Activated effector memory CD4-positive, alpha-beta T cell treated with Interleukin-2 at 50 U/mL for 16 hours (primary cell): ENCODE measurements at places on chromosomes 12 and 14.

- DNase-seq, result no peak
Measured at GRCh38 chr12:60981473-60981872, 1278.7 kb upstream of the USP15 start.

GRCh38 chr14:61213191-61213621 lies 67.9 kb downstream of the TMEM30B start:
- no peak for DNase-seq

- no peak for DNase-seq
Measured at GRCh38 chr14:76473481-76474263, 97.7 kb downstream of the ESRRB start.

- no peak for DNase-seq
Measured at GRCh38 chr14:62081012-62081612, 318.9 kb downstream of the SNAPC1 start.

GRCh38 chr14:93089521-93090269 lies 26.0 kb downstream of the ITPK1 start:
- no peak for DNase-seq

DNA sequence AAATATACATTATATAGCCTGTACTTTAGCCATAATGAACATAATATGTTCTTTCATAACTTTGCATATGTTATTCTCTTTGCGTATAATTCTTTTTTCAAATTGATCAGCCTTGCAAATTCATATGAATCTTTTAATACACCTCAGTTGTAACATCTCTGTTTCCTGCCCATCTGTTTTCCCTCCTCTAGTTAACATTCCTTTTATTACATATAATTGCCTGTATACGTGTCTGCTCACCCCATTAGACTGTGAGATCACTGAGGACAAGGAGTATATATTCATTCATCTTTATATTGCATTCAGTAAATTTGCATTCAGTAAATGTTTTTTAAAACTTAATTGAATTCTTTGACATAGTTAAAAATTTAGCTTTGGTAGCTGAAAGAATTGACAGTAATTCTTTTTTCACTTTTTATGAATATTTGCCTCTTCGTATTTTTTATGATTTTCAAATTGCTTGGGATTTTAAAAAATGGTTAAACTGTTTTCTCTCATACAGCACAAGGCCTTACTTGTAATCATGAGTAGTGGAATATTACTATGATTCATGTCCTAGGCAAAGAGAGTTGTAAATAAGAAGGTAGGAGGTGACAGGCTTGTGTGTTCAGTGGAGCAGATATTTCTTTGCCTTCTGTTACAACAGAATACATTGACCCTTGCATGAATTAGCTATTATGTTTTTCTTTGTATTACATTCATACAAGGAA lies 32.8 kb upstream of the KLHL42 start:
- no peak for DNase-seq

DNA sequence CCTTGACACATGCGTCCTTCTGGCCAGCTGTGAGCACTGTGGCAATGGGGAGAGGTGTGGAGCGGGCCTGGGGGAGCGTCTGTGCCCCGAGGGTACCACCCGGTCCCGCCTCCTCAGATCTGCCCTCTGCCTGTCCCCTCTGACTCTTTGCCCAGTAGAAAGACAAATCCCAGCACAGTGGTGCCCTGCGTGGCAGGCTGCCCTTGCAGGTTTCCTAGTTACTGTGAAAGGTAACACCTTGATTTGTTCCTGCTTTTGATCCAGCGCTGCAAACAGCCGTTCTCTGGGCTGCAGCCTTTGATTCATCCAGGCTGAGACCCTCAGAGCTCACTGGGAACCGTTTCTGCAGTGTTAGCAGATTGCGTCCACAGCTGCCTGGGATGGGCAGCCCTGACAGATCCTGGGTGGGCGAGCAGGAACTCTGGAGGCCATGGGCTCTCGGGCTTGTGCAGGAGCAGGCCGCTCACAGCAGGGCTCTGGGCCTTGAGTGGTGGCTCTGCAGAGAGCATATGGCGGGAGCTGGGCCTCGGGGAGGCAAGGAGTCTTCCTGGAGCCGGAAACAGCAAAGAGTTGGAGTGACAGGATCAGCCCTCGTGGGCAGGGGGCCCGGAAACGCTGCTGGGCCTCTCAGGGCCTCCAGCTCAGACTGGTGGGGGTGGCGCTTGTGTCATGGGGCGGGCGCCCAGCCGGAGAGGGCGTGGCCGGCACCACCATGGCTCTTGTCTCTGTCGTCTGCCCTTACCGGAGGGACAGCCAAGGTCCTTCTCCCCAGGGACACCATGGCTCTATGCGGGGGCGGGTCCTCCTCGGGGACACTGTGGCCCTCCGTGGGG lies 16.6 kb downstream of the FBRSL1 start:
- DNase-seq, result peak; percentile 42

- peak; percentile 61 for DNase-seq
Measured at GRCh38 chr12:96194971-96195844, 1.0 kb downstream of the ELK3 start.

DNA sequence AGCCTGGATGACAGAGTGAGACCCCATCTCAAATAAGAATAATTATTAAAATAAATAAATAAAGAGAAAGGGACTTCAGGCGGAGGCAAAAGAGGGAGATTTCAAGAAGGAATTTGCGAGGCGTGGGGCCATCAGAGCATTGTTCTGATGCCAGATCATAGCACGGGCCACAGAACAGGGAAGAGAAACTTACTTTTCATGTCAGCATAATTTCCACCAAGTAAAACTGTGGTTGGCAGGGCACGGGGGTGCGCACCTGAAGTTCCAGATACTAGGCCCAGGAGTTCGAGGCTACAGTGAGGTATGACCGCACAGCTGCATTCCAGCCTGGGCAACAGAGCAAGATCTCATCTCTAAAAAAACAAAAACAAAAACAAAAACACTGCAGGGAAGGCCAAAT lies 11.0 kb upstream of the PLBD1 start:
- DNase-seq, result no peak

DNA sequence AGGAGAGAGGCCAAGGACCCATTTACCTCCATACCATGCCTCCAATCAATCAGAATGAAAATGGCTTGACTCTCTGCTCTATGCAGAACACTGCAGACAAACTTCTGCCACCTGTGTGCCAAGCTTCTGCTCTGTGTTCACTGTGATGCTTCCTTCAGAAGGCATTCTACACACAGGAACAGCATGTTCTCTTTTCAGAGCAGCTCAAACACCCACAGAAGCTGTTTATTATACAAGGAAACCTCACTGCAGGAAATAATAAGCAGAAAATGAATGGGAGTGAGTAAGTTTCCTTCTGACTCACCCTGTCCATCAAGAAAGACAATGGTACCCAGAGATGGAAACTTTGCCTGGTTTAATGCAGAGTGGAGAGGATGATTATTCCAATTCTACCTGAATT lies 2.4 kb upstream of the ESR2 start:
- DNase-seq, result no peak

DNA sequence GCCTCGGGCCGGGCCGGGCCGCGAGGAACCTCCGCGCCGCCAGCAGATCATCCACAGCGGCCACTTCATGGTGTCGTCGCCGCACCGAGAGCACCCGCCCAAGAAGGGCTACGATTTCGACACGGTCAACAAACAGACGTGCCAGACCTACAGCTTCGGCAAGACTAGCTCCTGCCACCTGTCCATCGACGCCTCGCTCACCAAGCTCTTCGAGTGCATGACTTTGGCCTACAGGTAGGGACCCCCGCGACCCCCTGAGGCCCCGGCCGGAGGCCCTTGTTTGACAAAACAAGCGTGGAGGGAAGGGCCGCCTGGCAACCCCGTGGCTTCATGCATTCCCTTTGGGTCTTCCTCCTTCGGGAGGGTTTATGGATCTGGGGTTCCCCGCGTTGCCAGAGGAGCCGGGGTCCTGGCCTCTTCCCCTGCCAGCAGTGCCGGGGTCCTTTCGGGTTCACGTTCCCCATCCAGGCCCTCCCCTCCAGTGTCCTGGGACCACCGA lies 526 bp downstream of the MLXIP start:
- no peak for DNase-seq

- DNase-seq, result no peak
Measured at GRCh38 chr12:111596985-111597830, 1.9 kb downstream of the ATXN2 start.

GRCh38 chr14:65237941-65238340 lies 135.6 kb upstream of the MAX start:
- DNase-seq, result no peak

- no peak for DNase-seq
Measured at GRCh38 chr12:89389755-89390661, 37.7 kb upstream of the DUSP6 start.

GRCh38 chr12:31890295-31891285 lies 68.6 kb upstream of the RESF1 start:
- DNase-seq, result no peak

- DNase-seq, result no peak
Measured at GRCh38 chr14:32826404-32827082, 112.1 kb upstream of the NPAS3 start.

DNA sequence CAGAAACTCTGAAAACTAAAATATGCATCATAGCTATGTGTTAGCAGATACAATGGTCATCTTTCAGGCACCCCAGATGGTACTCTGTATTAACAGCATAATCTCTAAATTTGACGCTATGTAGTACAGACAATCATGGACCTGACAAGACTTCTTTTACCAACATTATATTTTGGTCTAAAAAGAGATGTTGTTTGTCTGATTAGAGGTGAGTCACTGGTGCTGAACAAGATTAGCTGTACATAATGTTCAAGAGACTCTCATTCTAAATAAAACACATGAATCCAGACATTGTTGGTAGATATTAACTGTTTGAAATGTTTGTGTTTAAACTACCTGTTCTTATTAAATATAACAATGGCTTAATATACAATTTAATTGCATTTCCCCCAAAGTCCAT lies 146.4 kb upstream of the LMNTD1 start:
- no peak for DNase-seq
